ENCODE measurements at places on chromosomes 12 and 14. TPM values are rescaled to one million over a fixed set of nuclear protein-coding genes. Genes with fewer than 3 reads are reported as not detected.

DNA sequence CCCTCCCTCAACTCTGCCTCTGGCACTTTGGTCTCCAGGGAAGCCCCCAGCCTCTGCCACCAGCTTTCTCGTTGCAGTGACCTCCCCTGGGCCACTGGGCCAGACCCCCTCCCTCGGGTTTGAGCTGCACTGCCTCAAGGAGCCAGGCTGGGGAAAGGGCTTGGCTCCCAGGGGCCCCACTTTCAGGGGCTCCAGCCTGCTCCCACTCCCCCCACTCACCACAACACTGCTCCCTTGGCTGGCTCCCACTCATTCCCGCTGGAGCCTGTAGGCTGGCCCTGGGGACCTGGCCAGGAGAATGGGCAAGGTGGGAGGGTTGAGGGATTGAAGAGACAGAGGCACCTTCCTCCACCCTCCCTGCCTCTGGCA, 19.3 kb upstream of the KIF26A start:
- no peak for DNase-seq

GRCh38 chr14:63454436-63454835, 88.7 kb downstream of the PPP2R5E start:
- no peak for DNase-seq

DNA sequence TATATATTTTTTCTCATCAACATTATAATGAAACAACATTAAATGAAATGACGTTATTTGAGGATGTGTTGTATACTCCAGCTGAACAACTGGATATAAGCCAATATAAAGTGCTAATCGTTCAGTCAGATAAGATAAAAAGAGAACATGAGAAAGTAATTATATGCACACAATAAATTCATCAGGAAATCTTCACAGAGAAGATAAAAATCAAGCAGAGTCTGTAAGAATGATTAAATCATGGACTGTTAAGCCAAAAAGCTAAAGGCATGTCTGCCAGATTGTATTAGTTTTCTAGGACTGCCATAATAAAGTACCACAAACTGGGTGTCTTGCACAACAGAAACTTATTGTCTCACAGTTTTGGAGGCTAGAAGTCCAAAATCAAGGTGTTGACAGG, 178.6 kb downstream of the NELL2 start:
- no peak for DNase-seq

CKAP4 gene
- 91.0 TPM for polyA plus RNA-seq

GRCh38 chr12:19981944-19982343, 386.4 kb upstream of the PDE3A start:
- no peak for DNase-seq

DNA sequence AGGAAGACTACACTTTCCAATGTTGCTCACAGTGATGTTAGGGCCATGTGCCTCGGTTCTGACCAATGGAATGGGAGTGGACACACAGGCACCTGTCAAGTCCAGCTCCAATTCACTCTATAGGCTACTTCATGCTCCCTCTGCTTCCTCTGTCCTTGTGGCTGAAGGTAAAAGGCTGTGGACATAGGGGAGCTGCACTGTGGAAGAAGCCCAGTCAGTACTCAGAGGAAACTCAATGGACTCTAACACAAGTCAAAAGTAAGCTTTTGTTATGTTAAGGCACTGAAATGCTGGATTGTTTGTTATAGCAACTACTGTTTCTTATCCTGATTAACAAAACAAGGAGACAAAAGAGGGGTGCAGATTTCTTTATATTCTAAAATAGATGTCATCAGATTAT, 278.2 kb downstream of the BCL11B start:
- DNase-seq: no peak

DNA sequence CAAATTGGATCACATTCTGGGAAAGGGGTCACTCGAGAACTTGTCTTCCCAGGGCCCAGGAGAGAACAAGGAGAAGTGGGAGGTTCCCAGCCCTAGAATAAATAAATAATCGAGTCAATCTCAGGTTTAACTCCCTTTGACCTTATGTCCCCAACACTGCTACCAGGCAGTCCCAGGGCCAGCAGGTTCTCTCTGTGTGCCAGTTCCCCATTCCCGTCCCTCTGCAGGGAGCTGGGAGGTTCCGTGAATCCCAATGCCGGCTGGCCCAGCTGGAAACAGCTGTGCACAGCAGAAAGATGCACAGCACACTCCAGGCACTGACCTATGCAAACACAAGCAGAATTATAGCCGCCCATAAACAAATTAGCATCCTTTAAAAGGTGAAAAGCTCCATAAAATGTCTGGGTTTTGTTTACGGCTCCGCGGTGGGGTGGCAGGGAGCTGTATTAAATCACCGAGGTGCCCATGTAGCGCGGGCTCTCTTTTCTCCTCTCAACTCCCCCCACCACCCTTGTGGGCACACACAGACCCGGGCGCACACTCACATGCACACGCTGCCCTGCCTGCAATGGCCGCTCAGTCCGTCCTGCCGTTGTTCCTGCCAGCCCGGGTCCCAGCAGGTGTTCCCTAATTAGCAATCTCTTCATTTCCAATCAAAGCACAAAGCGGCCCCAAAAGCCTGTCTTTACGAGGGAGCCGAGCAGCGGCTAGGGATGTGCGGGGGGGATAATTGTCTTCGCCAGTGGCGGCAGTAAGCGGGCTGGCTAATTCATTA, 46.6 kb upstream of the ESRRB start:
- no peak for DNase-seq

DNA sequence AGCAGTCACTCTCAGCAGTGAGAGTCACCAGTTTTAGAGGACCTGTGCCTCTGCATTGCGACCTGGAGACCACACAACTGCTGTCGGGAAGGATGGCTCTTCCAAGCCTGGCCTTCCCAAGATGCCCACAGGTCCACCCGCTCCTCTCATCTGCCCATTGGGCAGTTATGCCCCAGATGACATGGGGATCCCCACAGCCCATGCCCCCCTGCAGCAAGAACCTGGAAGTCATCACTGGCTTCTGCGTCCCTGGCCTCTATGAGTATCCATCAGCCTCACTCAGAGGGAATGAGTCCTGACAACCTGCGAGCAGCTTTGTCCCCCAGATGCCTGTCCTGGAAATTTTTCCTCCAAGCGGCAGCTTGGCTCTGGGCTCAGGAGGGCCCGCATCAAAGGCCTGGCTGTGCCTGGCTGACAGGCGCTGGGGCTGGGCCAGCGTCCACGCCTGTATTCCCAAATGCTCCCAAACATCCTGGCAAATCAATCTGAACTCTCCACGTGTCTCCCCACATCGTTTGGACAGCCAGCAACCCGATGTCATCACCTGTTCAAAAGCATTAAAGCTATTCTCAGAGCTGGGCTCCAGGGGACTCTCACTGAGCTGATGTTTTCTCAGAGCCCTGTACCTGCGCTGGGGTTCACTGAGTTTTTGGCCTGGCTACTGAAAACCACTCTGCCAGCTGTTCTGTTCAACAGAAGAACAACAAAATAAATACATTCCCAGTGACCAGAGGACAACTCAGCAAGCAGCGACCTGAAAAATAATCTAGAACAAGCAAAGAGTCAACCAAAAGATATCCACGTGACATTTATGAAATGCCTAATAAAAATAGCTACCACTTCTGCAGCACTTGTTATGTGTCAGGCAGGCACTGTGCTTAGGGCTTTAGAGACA, 57.8 kb downstream of the CLMN start:
- DNase-seq: no peak

SLC6A15 gene
- polyA plus RNA-seq: 13.1 TPM

- DNase-seq: no peak
These were observed 183.8 kb upstream of the HMGA2 start for GRCh38 chr12:65640489-65640901.

DNA sequence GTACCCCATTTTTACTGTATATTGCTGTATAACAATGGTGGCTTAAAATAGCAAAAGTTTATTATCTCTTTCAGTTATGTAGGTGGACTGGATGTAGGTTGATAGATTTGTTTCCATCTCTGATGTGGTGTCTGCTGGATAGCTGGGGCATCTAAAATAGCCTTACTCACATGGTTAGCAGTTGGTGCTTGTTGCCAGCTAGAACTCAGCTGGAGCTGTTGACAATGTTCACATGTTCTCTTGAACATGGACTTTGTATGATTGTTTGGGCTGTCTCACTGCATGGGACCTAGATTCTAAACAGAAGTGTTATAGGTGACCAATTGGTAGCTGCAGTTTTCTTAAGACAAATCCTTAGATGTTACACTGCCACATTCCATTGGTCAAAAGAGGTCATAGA, 126.9 kb downstream of the GPHN start:
- no peak for DNase-seq

LRRK2 gene
- 0.12 TPM for polyA plus RNA-seq

DNA sequence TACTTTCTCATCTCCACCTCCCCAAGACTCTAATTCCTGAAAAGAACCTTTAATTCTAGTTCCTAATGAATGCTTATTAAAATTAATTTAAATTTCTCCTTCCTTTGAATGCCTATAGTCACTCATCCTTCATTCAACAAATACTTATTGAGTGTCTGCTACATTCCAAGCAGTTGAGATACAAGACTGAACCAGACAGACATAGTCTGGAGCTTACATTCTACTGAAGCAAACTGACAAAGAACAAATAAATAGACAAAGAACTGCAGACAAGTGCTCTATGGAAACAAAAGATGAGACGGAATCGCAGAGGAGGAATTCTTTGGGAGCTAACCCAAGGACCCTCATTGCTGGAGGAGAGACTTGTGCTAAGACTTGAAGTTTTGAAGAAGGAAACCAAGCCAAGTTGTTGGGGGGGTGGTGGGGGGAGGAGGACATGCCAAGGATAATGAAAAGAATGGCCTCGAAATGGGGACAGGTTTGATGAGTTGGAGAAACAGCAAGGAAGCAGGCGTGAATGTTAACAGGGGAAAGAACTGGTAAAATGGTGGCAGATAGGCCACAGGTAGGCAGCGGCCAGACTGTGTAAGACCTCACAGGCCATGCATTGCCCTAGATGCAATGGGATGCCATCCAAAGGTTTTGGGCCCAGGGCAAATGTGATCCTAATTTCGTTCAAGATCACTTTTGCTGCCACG, 9.7 kb upstream of the TDG start:
- no peak for DNase-seq

GRCh38 chr14:93906341-93907329, 20.5 kb upstream of the FAM181A start:
- no peak for DNase-seq

RNASE1 gene
- not detected for polyA plus RNA-seq

- no peak for DNase-seq
These were observed 158.5 kb downstream of the ZFP36L1 start for GRCh38 chr14:68634332-68634731.

PMEL gene
- 1.1 TPM for polyA plus RNA-seq

GRCh38 chr12:94498073-94498472, 38.4 kb upstream of the CEP83 start:
- DNase-seq: no peak

OR6C74 gene
- polyA plus RNA-seq: not detected

TAS2R20 gene
- 0.08 TPM for polyA plus RNA-seq

ZFHX2 gene
- polyA plus RNA-seq: 0.33 TPM

DNA sequence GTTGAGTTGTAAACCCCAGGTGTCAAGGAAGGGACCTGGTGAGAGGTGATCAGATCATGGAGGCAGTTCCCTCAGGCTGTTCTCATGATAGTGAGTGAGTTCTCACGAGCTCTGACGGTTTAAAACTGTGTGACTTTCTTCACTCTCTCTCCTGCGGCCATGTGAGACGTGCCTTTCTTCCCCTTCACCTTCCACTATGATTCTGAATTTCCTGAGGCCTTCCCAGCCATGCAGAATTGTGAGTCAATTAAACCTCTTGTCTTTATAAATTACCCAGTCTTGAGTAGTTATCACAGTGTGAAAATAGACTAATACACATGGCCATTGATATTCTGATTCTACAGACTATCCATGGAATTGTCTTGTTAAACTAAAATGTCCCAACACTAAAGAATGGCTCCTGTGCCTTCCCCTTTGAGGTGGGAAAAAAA, 85.6 kb downstream of the SLC2A13 start:
- no peak for DNase-seq

GRCh38 chr12:127552838-127553237, 714.1 kb upstream of the TMEM132C start:
- DNase-seq: no peak

All from foreskin keratinocyte (primary cell).